ENCODE measurements at places on chromosomes 13 and 19.
A peak's percentile ranks its signal among the peaks of the same experiment; 100 is the strongest.

DNA sequence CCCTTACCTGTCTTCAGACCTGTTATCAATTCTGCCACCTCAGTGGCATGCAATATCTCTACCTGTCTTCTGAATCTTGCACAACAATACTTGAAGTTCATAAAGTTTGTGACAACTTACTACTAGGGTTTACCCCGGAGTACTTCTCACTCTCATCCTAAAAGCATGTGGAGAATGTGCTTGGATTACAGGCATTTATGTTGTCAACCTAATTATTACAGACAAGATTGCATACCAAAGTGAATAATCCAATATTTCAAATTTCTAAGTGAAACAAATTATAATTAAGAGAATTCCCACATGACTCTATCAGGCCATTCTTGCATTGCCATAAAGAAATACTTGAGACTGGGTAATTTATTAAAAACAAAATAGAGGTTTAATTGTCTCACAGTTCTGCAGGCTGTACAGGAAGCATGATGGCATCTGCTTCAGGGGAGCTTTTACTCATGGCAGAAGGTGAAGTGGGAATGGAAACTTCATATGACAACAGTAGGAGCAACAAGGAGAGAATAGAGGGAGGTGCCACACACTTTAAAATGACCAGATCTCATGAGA is 661.0 kb upstream of the SPRY2 start:
- DNase-seq: no peak

DNA sequence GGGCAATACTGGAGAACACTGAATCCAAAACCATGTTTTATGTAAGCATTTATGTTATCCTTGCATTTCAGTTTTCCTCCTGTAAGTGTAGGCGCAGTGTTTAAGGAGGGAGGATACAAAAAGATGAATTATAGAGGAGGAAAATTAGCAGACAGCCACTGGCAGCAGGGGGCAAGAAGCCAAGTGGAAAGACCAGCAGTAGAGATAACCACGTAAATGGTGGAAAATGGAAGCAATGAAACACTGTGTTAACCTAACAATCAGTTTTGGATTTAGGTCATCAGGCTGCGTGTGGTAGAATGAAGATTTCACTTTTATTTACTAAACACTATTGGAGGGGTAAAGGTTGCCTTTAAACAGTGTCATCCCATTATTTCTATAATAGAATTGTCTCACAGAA is 447.3 kb downstream of the GPC6 start:
- DNase-seq: no peak

GRCh38 chr13:81138353-81138980 is 797.5 kb upstream of the SPRY2 start:
- no peak for DNase-seq

DNA sequence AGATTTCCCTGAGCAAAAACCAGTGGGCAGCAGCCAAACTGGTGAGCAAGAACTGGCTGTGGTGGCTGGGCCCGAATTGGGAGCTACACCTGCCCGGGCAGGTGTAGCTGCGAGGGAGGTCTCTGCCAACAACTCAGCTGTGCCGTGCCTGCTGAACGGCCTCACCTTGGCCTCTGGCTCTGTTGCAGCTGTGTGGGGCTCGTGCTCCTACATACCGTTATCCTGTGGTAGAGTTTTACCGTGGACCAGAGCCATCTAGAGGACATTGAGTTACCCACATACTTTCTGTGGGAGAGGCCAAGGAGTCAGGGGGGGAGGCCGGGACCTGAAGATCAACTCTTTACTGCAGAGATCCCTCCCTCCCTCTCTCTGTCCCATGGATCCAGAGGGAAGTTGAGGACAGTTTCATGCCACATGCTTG is 113.2 kb downstream of the TM9SF2 start:
- no peak for DNase-seq

DNA sequence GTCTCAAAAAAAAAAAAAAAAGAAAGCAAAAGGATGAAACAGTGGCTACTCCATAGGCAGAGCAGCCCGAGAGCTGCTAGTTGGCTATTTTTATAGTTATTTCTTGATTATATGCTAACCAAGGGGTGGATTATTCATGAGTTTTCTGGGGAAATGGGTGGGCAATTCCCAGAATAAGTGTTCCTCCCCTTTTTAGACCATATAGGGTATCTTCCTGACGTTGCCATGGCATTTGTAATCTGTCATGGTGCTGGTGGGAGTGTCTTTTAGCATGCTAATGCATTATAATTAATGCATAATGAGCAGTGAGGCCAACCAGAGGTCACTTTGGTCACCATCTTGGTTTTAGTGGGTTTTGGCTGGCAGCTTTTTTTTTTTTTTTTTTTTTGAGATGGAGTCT is 25.4 kb upstream of the OR10H1 start:
- no peak for DNase-seq

- no peak for DNase-seq
These were observed 607 bp downstream of the NFIC start for GRCh38 chr19:3366753-3367627.

DNA sequence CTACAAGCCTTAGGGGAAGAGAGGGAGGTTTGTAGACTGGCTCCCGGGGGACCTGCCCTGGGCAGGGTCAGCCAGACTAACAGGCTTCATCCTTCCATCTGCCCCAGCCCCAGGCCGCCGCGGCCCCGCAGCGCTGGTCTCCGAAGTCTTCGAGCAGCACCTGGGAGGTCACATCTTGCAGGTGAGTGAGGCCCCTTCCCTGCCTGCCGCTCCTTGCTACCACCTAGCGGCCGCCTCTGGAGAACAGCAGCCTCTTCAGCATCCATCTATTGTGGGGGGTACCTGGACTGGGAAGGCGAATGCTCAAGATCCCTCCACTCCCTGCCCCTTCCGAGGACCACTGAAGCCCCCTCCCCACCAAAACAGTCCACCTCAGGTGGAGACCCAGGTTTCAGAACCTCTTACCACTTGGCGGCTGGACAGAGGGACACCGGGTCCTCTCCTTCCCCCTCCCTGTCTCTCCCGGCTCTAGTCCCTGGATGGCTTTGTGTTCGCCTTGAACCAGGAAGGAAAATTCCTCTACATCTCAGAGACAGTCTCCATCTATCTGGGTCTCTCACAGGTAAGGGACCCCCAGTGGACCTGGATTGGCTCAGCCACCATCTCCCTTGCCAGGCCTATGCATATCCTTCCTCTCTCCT is 12.7 kb downstream of the NPAS1 start:
- DNase-seq: no peak

- DNase-seq: no peak
These were observed 8.7 kb downstream of the NAPSA start for GRCh38 chr19:50356691-50357177.

DNA sequence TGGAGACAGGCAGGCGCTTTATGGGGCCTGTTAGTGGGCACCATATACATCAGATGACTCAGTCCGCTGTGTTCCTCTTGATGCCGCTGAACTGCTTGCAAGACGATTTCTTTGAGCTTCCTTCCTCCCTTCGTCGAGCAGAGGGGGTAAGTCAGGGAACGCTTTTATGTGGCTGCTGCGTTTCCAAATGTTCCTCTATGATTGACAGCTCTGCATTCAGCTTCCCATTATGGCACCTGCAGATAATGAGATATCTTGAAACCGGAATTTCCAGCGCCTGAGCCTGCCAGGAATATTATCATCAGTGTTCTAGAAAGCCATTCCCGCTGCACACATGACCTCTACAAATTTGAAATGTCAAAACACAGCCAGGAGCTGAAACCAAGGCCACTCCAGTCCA is 257.0 kb downstream of the TSHZ3 start:
- no peak for DNase-seq

DNA sequence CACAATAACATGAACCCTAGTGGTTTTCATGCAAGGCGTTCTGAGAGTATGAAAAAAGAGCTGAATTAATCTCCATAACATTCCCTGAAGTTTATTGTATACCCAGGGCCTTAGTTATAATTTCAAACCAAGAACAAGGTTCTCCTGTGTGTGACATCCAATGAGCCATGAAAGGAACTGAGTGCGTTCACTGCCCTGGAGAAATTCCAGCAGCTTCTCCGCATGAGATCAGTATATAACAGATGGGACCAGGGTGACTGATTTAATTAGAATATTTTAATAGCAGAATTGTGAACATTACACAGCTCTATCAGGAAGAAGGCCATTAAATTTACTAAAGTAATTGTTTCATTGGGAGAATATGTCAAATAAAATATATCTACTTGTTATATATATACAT is 1190.5 kb upstream of the SLC10A2 start:
- DNase-seq: no peak

DNA sequence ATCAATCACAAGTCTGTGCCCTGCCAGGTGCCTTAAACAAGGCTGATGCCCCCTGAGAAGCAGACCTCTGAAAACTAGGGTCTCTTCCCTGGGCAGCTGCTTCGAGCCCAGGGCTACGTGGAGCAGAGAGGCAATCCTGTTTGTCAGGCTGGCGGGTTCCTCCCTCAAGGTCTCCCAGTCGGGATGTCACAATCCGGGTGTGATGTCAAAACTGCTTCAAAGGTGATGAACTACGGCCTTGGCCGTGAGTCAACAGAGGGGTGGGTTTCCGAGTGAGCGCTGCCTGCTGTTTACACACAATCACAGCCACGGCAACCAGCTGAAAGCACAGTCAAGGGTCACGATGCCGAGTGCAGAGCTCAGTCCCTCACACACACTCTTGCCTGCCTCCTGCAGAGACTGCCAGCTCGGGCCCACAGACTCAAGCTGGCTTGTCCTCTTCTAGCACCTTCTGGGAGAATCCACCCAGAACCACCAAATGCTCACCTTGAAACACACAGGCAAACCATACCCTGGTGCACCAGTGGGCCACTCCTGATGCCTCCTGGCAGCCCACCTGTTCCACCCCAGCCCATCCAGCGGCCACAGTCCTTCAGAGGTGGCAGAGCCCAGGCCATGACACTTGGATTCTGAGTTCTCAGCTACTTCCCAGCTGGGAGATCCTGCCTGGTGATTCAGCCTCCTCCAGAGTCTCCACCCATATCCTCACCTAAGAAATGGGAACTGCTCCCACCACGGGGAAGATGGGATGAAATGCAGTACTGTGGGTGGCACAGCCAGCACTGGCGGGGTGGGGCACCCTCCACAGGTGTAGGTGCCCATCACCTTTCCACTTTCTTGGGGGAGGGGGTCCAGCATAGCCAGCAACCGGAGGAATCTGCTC is 6.8 kb downstream of the ELL start:
- no peak for DNase-seq

DNA sequence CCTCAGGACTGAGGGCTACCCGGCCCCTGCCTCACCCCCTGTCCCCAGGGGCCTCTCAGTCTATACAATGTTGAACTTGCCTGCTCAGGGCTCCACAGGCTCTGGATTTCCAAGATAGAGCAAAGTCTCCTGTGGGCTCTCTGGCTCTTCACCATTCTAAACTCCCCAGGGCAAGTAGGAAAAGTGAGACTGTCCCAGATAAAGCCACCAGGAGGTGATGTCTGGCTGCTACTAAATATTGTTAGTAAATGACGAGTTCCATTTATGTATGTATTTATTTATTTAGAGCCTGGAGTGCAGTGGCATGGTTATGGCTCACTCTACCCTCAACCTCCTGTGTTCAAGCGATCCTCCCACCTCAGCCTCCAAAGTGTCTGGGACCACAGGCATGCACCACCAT is 73.6 kb upstream of the SIAH3 start:
- no peak for DNase-seq

GRCh38 chr19:47229676-47230053 is 1.3 kb downstream of the BBC3 start:
- DNase-seq: no peak

DNA sequence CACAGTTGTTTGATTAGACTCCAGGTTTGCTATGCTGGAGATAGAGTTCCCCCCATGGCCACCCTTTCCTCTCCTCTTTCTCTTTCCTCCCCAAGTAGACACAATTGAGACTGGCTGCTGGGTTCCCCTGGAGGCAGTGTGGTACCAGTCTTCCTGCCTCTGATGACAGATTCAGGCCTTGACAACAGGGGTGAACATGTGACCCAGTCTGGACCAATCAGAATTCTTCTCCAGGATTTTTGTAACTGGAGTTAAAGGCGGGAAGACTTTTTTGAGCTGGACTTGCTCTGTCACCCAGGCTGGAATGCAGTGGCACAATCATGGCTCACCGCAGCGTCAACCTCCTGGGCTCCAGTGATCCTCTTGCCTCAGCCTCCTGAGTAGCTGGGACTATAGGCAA is 48.7 kb downstream of the CCNE1 start:
- no peak for DNase-seq

DNA sequence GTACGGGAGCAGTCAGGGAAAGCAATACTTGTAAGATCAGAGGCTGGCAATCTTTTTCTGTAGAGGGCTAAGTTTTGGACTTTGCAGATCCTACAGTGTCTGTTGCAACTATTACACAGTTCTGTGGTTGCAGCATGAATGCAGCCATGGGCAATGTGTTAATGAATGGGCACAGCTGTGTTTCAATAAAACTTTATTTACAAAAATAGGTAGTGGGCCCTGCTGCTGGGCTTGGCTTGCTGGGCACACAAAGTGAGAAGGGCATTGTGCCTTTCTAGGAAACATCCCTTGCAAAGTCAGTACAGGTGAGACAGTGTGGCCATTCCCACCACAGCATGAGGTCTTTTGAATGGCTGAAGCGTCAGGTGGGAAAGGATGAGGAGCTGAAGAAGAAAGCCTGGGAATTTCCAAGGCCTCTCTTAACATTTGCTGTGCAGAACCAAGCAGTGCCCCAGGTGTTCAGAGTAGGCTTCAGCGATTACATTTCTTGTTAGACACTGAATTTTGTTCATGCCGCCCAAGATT is 9.1 kb downstream of the KL start:
- no peak for DNase-seq

DNA sequence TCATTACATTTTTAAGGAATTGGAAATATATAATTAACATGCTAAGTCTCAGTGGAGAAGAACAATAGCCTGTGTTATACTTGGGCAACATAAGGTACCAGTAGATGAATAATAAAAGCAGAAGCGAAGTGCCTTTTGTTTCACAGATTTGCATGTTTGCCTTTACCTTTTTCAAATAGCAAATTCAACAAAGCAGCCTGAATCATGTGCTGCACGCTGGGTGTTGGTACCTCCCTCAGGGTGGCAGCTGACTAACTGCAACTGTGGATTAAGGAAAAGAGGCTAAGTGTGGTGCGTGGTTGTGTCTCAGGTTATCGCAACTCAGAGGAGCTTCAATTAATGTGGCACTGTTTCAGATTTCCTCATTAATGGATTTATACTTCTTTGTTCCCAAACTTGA is 189.0 kb downstream of the LMO7 start:
- DNase-seq: peak; percentile 14

DNA sequence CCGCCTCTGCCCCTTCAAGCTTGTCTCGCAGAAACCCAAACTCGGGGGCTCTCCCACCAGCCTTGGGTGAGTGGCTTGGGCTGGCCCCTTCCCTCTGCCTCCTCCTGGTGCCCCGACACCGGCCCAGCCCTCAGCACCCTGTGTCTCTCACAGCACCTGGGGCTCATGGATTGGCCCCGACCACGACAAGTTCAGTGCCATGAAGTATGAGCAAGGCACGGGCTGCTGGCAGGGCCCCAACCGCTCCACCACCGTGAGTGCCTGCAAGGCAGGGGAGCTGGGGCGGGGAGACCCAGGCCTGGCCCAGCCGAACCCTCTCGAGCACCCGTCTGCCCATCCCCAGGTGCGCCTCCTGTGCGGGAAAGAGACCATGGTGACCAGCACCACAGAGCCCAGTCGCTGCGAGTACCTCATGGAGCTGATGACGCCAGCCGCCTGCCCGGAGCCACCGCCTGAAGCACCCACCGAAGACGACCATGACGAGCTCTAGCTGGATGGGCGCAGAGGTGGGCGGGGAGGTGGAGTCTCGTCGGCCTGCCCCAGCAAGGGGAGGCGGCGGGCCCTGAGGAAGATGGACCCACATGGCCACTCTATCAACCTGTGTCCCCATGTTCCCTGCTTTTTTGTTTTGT is 13.6 kb downstream of the PRKCSH start:
- DNase-seq: no peak

- DNase-seq: no peak
These were observed 245.1 kb downstream of the MAB21L1 start for GRCh38 chr13:35231426-35231825.

GRCh38 chr13:20383058-20383457 is 142.6 kb downstream of the CRYL1 start:
- DNase-seq: peak; percentile 2

Data from NCI-H2081 treated with DMSO at 0.1 percent for 48 hours (cell line).